ENCODE measurements at places on chromosomes 2 and 18.
A peak's percentile ranks its signal among the peaks of the same experiment; 100 is the strongest.

DNA sequence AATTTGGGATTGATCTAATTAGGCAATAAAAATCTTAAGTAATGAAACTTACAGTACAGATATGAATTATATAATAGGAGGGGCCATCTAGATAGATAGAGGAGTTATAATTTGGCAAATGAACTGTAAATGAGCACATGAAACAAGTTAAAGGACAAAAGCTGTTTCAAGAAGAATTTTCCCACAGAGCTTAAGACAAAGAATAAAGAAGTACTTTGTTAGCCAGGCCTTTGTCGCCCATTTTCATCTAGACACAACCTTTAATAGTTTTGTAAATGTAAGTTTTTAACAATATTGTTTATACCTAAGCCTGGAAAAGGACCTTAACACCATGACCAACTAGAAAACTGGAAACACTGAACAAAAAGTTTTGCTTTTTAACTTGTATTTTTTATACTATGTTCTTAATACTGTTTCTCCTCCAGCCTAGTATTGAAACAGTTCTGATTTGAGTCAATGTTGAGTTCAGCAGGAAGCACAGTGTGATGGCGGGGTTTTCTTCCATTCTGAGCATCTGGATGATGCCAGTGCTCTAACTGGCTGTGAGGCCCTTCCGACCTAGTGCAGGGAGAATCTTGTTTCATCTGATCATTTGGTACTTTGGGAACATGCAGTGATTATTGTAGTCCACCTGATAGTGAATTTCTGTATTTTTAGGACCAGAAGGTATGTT is 37.6 kb downstream of the FARP2 start:
- DNase-seq, result no peak

- peak; percentile 9 for DNase-seq
Measured at GRCh38 chr2:215931256-215931903, 82.0 kb downstream of the MREG start.

GRCh38 chr18:48325115-48325665 is 84.0 kb downstream of the ZBTB7C start:
- no peak for DNase-seq

- no peak for DNase-seq
Measured at GRCh38 chr2:10432311-10433181, 15.6 kb downstream of the ODC1 start.

DNA sequence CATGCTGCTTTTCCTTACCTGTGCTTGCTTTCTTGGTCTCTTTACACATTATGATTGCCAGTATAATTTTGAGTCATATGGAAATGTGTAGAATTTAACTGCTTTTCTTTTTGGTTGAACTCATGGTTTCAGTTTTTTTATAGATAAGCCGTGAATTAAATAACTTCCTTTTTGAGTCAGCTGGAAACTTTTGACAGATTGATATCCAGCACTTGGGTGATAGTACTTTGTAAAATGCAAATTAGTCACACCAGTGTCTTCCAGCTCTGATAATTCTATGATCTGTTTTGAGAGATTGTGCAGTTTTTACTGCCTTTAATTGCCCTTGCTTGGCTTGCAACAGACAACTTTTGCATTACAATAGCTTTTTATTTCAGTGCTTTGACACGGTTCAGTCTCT is 86.4 kb downstream of the NCOA1 start:
- DNase-seq, result peak; percentile 12

DNA sequence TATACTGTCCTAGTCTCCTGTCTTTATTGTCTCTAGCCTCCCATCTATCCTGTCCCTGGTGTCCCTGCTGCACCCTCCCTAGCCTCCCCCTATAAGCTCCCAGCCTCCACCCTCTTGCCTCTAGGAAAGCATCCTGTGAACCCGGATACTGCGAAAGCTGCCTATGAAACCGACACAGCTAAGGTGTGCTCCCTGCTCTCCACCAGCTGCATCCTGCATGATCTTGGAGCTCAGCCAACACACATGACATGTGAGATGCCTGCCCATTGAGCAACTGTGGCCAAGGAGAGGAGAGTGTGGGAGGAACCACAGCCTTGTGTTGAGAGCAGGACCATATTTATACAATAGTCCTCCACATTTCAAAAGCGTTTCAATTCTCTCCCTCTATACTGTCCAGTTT is 187.1 kb downstream of the ZBTB7C start:
- DNase-seq, result no peak

DNA sequence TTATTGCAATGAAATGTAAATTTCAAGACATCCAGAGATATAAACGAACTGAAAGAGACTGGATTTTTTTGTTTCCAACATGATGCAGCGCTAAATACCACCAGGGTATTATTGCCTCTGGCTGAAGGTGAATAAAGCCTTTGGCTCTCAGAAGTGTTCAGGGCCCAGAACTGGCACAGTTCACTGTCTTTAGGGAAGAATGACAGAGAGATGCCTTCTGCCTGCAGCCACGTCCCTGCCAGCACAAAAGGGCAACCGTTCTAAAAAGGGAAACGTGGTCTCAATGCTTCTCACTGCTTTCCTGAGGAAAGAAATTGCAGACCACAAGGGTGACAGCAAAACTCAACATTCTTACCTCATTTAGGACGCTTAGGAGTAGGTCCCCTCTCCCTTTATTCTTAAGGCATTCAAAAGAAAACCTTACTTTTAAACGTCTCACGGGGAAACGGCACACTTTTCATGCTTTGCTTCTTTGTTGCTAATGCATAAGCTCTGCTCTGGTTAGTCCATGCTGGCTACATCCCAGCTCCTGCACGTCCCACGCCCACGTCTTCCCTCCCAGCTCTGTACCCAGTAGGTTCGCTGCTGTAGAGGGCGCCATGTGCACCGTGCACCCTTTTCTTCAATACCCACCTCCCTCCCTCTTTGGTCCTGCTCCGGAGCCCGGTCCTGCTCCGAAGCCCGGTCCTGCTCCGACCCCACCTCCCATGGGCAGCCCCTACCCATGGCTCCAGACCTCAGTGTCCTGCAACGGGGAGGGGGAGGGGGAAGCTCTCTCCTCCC is 171.0 kb downstream of the HRH4 start:
- DNase-seq, result no peak

- no peak for DNase-seq
Measured at GRCh38 chr2:111946294-111947114, 48.1 kb downstream of the MERTK start.

DNA sequence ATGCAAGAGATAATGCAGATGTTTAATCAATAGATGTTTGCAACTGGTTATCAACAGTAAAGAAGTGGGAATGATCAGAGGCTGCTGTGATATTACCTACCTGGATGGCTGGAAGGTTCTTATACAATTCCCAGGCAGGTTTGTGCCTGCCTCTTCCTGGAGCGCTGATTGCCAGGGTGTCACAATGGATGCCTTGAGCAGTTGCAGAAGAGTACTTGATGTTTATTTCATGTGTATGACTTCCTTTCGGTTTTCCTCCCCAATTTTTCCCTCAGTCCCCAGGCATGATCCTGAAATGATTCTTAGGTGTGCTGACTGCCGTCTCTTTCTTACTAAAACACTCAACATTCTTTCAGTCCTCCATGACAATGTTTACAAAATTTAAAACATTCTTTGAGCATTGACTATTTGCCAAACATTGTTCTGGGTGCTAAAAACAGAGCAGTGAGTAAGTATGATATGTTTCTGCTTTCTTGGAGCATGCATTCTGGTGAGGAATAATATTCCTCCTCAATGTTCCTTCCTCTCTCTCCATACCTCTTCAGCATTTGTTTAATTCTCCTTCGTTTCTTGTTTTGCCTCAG is 416.6 kb upstream of the TRIB2 start:
- DNase-seq, result no peak

GRCh38 chr2:187679454-187679853 is 125.2 kb upstream of the TFPI start:
- DNase-seq, result no peak

- DNase-seq, result no peak
Measured at GRCh38 chr2:236874866-236875481, 210.7 kb upstream of the COPS8 start.

DNA sequence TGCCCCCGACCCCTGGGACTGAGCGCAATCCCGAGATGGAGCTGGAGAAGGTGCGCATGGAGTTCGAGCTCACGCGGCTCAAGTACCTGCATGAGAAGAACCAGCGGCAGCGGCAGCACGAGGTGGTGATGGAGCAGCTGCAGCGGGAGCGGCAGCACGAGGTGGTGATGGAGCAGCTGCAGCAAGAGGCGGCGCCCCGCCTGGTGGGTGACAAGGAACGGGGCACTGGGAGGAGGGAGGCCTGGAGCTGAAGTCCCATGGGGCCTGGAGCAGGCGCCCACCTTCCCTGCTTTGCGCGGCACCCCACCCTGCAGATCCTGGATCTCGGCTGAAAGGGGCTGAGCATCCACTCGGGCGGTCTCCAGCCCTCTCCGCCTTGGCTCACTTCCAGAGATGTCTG is 1.2 kb downstream of the TMEM247 start:
- no peak for DNase-seq

GRCh38 chr2:162581959-162582798 is 238.2 kb downstream of the GCA start:
- no peak for DNase-seq

DNA sequence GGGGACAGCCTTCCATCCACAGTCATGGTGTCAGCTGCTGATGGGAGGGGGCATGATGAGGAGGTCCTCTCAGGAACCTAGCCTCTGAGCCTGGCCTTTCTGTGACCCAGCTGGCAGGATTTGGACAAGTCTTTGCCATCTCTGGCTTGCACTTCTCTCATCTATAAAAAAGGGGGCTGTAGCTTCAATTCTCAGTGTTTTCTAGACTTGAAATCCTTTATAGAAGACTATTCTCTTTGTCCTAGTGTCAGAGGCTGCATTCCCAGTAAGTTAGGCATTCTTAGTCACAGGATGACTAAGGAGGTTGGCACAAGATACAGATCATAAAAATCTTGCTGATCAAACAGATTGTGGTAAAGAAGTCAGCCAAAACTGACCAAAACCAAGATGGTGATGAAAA is 958.5 kb downstream of the CNTNAP5 start:
- no peak for DNase-seq

- no peak for DNase-seq
Measured at GRCh38 chr2:134268265-134268664, 14.4 kb downstream of the MGAT5 start.

GRCh38 chr18:50644807-50645206 is 84.9 kb downstream of the MAPK4 start:
- DNase-seq, result no peak

GRCh38 chr18:29653671-29654215 is 1388.8 kb downstream of the DSC3 start:
- no peak for DNase-seq

GRCh38 chr2:74984947-74985637 is 26.6 kb downstream of the POLE4 start:
- no peak for DNase-seq

- DNase-seq, result no peak
Measured at GRCh38 chr2:213281156-213281555, 3.1 kb upstream of the SPAG16 start.

- DNase-seq, result no peak
Measured at GRCh38 chr2:46269001-46269400, 28.2 kb upstream of the EPAS1 start.

GRCh38 chr2:157466764-157467163 is 22.9 kb upstream of the CYTIP start:
- no peak for DNase-seq

GRCh38 chr2:240163844-240164574 is 23.6 kb upstream of the OTOS start:
- no peak for DNase-seq

DNA sequence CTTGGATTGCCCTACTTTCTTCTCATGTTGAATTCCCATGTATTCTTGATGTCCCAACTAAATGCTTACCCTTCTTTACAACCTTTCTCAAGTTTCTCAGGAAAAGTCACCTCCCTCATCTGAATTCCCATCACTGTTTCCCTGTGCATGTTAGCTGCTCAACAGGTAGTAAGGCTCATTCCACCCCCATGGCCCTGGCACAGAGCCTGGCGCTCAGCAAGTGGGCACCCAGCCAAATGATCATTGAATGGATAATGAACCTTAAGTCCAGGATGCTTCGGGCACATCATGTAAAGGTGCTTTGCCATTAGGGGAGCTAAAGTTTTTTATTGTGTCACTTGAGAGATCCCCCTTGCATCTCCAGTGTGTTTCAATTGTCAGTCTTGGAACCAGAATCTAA is 124.0 kb downstream of the PKP4 start:
- no peak for DNase-seq

DNA sequence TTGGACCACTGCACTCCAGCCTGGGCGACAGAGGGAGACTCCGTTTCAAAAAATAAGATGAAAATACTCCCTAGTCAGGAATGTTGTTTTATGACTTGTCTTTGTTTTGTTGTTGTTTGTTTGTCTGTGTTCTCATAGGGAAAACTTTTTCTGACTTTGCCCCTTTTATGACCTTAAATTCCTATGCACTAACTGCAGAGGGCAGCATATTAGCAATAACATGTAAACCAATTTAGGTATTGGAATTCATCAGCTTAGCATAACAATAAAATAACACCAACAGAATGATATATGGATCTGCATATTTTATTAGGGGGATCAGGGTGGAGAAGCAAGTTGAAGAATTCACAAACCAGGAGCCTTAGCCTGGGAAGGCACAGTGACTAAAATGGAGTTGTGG is 631.5 kb downstream of the SUCLG1 start:
- no peak for DNase-seq

- no peak for DNase-seq
Measured at GRCh38 chr2:222504191-222504590, 79.8 kb downstream of the SGPP2 start.

DNA sequence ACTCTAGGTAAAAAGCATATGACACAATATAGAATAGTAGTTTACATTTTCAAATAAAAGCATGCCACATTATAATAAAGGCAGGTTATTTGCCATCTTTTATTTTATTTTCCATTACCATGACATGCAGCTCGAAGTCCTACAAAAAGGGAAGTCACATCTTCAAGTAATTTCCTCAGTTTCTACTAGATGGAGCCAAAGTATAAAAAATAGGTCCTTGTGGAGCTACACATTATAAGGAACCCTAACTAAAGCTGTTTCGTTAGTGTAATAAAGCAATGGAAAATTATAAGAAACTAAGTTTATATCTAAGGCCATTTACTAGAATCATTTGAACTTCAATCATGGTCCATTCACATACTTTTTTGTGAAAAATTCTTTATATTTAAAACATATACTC is 674.5 kb downstream of the KCNJ3 start:
- DNase-seq, result no peak

GRCh38 chr2:30276455-30276911 is 45.1 kb downstream of the LBH start:
- no peak for DNase-seq

- no peak for DNase-seq
Measured at GRCh38 chr2:20667151-20667530, 197 bp downstream of the GDF7 start.

- no peak for DNase-seq
Measured at GRCh38 chr2:135208016-135208415, 155.9 kb downstream of the RAB3GAP1 start.

Data from activated CD4-positive, alpha-beta T cell treated with anti-CD3 and anti-CD28 coated beads, Interleukin-2, amount 50 U/mL, for 24 hours (primary cell).